Dermis microvascular lymphatic vessel endothelial cell (primary cell): ENCODE measurements at places on chromosomes 13 and 19.

GRCh38 chr13:93244141-93244917, 17.7 kb downstream of the GPC6 start:
- no peak for DNase-seq

DNA sequence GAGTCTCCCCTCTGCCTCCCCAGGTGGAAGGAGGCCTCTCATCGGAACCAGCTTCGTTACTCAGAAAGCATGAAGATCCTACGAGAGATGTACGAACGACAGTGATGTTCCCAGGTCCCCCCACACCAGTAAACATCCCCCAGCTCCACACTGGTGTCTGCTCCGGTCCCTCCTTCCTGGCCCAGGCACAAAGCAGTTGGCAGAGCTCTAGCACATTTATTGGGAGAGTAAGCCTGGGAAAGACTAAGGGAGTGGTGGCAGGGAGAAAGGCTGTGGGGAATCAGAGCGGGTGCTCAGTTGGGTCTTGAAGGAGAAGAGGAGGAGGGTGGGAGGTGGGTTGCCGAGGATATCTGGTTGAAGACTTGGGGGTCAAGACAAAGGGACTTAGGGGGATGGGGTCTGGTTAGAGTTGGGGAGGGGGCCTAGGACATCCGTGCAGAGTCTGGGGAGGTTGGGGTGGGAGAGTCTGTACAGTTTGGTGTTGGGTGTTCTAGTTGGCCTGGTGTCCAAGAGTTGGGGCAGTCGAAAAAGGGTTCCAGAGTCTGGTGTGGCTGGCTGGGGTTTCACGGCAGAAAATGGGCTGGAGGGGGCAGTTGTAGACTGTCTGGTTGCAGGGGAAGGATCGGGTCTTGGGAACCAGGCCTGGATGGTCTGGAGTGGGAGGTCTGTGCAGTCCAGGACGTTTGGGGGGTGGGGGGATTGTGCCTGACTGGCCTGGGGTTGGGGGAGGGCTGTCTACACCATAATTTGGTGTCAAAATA, 2.3 kb downstream of the HSPB6 start:
- no peak for DNase-seq

GRCh38 chr13:36447501-36447900, 15.2 kb downstream of the CCNA1 start:
- DNase-seq, result no peak

DNA sequence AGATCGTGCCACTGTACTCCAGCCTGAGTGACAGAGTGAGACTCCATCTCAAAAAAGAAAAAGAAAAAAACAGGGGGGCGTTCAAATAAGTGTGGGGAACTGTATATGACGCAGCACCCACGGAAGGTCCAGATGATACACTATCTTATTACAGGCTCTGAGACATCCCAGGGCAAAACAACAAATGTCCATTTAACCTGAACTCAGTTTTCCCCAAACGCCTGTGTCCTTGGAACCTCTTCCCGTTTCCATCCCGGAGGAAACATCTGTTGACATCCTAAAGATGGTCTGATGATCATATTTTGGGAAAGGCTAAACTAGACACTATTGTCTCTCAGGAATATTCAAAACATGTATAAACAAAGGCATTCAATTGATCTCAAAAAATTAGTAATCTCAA, 72.4 kb downstream of the COL4A1 start:
- peak; percentile 77 for DNase-seq

DNA sequence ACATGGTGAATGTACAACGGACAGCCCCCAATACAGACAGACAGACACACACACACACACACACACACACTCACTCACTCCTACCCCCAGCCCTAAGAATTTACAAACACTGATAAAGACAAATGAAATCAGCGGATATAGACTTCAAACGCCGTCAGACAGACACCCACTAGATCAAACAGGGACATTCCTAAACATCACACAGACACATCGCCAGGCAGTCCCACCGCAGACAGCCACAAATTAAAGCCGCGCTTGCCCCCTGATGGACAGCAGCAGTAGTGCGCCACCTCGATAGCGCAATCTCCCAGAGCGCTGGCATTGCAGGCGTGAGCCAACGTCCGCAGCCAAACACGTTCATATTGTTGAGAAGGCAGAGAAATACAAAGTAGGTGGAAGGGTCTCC, 24.7 kb upstream of the ADGRE1 start:
- peak; percentile 87 for DNase-seq

DNA sequence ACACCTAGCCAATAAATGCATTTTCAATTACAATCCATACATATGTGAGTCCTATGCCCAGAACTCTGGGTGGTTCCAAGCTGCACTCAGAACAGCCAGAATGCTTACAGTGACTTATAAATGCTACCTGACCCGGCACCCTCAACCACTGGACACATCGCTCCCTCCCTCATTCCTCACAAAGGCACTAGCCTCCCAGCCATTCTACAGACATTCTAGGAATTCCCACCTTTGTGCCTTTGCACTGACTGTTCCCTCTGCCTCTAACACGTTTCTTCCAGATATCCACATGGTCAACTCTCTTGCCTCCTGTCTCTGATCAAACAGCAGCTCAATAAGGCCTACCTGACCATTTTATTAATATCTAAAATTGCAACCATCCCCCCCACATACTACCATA, 99.9 kb downstream of the LHFPL6 start:
- DNase-seq, result no peak

DNA sequence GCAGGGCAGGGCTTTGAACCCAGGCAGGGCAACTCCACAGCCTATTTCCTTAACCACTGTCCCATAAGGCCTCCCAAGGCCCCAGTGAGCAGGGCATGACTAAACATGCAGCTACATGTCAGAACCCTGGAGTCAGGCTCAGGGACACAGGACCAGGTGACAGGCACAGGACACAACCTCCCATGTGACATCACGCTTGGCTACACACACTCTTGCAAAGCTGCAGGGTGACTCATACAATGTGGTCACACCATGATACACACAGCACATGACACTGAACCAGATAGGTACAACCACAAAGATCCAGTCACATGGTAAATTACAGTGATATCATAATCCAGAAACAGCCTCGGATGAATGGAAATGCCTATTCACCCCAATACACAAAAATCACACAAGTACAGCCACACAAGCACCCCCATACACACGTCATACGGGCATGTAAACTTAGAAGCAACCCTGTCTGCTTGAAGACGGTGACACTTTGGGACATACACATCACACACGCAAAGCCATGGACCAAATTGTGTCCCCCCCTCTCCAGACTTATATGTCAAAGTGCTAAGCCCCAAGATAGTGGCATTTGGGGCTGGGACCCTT, 14.5 kb downstream of the KLK4 start:
- no peak for DNase-seq
